Activated T-cell treated with anti-CD3 and anti-CD28 coated beads for 48 hours (primary cell): ENCODE measurements at places on chromosomes 13 and 19.

GRCh38 chr13:80168089-80168850 is 172.7 kb downstream of the SPRY2 start:
- no peak for DNase-seq

GRCh38 chr13:50168786-50169185 is 153.5 kb downstream of the KCNRG start:
- DNase-seq = no peak

DNA sequence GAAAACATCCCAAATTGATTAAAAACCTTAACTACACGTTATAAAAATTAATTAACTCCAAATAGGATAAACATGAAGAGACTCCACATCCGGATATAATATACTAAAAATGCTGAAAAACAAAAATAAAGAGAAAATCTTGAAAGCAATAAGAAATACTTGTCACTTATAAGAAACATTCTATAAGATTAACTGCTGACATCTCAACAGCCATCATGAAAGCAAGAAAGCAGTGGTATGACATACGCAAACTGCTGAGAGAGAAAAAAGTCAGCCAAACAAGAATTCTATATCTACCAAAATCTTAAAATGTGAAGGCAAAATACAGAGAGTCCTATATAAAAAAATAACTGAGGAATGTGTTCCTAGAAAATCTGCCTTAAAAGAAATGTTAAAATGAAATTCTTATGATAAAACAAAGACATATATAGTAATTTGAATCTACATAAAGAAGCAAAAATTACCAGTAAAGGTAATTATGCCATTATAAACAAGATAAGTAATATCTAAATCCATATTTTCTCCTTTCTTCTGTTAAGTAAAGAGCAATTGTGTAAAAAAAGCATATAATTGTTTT is 1851.1 kb downstream of the PCDH9 start:
- DNase-seq = no peak

DNA sequence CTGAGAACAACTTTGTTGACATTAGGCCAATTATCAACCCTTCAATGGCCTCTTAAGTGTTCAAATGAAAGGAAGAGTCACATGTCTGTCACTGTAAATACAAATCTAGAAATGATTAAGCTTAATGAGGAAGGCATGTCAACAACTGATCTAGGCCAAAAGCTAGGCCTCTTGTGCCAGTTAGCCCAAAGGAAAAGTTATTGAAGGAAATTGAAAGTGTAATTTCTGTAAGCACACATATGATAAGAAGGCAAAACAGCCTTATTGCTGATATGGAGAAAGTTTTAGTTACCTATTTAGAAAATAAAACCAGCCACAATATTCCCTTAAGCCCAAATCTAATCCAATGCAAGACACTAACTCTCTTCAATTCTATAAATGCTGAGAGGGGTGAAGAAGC is 604.7 kb downstream of the SLITRK6 start:
- no peak for DNase-seq

- no peak for DNase-seq
Observed at GRCh38 chr13:111625526-111626315, 305.3 kb downstream of the TEX29 start.

DNA sequence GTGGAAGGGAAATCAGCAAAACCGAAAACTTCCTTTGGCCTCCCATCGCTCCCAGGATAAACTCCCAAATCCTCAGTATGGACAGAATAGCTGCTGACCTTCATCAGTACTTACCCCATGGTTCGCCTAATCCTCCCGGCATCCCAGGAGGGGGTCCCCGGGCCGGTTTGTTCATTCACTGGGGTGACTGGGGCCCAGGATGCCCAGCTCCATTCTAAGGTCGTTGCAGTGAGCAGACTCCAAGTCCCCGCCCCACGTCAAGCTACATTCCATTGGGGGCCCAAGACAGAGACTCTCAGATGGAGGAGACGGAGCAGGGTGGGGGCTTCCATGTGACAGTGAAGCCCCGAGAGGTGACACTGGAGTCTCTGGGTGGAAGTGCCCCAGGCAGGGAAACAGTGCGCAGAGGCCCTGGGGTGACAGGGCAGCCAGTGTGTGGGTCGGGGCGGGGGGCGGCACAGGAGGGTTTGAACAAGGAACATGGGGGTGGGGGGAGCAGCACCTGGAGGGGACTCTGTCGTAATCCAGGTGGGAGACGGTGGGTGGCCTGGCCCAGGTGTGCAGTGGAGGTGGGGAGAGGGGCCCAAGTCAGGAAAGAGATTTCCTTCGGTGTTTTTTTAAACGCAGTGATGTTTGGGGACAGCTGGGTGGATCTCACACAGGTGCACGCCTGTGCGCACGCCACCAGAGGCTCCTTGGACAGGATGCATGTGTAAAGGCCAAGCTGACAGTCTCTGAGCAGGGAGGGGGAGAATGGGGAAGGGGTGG is 5.1 kb downstream of the SSBP4 start:
- no peak for DNase-seq

GRCh38 chr19:10817291-10818038 is 18.5 kb downstream of the TMED1 start:
- no peak for DNase-seq

GRCh38 chr13:99027260-99027659 is 49.4 kb upstream of the DOCK9 start:
- DNase-seq = no peak

GRCh38 chr13:49629196-49629938 is 1.1 kb downstream of the ARL11 start:
- DNase-seq = no peak

- no peak for DNase-seq
Observed at GRCh38 chr13:25237083-25237482, 50.2 kb downstream of the MTMR6 start.

GRCh38 chr19:35722461-35722860 is 4.7 kb downstream of the KMT2B start:
- DNase-seq = no peak

- no peak for DNase-seq
Observed at GRCh38 chr13:34578471-34578870, 363.6 kb upstream of the NBEA start.

- no peak for DNase-seq
Observed at GRCh38 chr13:38398711-38399493, 49.3 kb downstream of the UFM1 start.
